Inflammatory macrophage (primary cell): ENCODE measurements at places on chromosomes 6 and 20.

DNA sequence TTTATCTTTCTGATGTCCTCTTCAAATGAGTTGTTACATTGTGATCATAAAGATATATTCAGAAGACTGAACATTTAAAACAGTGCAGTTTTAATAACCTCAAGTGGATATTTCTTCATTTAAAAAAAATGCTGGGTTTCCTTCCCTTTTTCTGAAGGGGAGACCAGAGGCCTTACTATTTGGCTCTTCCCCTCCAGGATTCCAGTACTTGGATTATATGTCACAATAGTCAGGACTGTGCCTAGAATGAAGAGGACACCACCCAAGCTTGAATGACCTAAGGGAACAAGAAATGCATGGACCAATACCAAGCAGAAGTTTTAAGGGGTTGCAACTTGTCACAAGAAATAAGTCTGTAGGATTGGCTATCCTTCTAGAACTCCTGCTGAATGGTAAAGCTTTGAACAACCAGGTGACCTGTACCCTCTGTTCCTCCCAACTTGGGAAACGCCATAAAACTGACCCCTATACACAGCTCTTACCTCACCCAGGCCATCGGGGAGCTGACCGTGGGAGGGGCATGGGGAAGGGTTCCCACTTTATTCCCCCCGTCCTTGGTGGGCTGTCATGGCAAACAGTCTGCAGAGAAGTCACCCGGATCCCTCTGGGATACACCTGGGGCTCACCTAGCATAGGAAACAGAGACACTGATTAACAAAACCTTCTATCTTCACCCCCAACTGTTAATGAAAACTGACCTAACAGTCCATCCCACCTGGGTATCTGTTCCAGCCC is 2.0 kb downstream of the FRS3 start:
- DNase-seq = peak; percentile 77

DNA sequence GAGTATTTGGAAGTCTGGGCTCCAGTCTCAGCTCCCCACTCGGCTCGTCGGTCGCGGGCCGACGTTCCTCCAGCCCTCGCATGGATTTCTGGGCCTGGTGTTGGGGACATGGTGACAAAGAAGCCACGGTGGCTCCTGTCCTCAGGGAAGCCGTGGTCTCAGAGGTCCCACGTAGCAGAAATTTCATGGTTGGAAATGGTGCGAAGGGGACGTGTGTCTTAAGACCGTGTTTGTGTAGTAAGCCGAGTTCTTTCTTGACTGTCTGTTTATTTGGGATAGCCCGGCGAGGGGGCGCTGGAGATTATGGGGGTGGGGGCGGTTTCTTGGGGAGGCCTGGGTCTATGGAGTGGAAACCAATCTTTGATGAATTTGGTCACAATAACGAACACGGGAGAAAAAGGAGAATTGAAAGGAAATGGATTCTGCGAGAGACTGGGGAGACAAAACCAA is 23.5 kb upstream of the MAP3K7 start:
- no peak for DNase-seq

- no peak for DNase-seq
Observed at GRCh38 chr20:51487565-51488268, 54.8 kb downstream of the NFATC2 start.

- DNase-seq = no peak
Observed at GRCh38 chr20:9867196-9867980, 28.5 kb upstream of the PAK5 start.

DNA sequence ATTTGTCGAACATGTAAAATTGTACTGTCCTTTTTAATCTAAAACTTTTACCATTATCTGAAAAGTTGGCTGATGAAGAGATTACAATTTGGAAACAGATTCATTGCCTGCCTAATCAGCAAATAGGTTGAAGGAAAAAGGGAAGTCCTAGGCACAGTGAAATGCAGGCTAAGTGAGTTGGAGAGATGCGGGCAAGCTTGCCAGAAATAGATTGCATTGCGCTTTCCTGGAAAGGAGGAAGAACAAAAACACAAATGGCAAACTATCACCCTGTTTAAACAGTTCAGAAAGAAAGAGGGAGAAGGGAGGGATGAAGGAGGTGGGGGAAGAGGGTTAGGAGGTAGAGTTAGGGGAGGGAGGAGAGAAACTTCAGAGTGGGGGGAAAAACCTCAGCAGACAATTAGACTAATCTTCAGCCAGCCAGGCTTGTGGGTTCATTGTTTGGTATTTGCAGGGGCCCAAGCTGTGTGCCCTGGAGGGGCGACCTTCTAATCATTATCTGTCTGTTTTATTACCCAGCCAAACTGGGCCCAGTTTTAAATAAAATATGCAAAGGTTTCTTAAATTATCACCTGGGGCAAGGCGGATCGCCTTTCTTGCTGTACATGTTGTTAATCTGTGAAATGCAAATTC is 465.2 kb downstream of the TFAP2B start:
- peak; percentile 63 for DNase-seq

GRCh38 chr20:50133474-50134217 is 19.9 kb downstream of the PEDS1 start:
- DNase-seq = no peak

- DNase-seq = no peak
Observed at GRCh38 chr6:2744778-2745177, 5.9 kb downstream of the MYLK4 start.

- peak; percentile 61 for DNase-seq
Observed at GRCh38 chr6:89297695-89298351, 17.3 kb downstream of the GABRR2 start.

DNA sequence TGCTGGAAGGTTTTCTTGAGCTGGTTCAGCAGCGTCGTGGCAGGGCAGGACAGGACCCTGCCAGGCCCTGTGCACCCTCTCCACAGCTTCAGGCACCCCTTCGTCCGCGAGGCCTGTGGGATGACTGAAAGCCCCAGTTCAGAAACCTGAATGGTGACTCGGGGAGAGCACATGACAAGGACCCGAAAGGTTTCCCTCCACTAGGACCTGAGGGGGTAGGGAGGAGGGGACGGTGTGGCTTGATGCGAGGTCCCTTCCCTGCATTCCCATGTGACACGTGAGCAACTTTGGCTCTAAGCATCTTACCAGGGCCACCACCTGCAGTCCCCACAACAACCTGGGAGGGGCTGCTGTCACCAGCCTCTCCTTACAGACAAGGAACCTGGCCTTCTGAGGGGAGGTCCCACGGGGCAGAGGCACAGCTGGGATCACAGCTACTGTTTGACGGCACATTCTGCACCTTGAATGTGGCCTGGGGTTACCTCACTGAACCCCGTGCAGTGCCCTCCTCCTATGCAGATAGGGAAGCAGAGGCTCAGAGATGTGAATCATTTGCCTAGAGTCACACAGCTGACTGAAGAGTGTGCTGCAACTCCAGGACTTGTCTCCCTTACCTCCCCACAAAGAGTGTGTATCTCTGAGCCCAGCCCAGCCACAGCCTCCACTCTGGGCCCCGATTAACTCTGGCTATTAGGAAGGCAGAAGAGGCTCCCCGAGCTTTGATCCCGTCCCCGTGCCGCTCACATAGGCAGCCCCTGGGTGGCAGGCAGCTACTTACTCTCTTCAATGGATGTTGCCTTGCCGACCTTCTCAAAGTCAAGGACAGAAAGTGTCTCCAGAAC is 84.6 kb downstream of the PTPN1 start:
- DNase-seq = no peak

GRCh38 chr20:61503106-61503505 is 251.0 kb downstream of the CDH4 start:
- no peak for DNase-seq

GRCh38 chr6:129750360-129750759 is 40.4 kb upstream of the ARHGAP18 start:
- no peak for DNase-seq

DNA sequence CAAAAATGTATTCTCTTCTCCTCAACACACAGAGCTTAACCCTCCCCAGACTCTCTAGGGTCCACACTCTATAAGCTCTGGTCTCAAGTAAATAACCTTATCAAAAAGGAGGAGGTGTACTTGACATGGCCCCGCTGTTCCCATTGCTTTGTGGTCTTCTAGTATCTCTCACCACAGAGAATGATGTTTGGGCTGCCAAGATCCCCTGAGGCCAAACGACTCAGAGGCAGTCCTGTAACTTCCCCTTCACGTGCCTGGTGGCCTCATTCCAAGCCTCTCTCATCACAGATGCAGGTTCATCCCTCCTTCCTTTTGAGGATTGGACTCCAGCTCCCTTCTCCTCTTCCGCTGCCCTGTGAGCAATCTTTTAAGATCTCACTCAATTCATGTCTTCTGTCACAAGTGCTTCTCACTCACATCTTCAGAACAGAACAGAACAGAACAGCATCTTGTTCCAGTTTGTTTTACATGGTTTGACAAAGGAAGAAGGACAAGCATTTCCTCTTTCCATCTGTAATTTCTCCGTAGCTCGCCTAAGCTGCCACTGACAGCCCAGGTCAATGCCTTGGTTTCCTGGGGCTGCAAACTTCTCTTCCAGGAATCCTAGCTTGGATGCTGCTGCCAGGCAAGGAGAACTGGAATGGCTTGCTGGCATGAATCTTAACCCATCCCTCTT is 541.5 kb downstream of the CD83 start:
- DNase-seq = peak; percentile 45

DNA sequence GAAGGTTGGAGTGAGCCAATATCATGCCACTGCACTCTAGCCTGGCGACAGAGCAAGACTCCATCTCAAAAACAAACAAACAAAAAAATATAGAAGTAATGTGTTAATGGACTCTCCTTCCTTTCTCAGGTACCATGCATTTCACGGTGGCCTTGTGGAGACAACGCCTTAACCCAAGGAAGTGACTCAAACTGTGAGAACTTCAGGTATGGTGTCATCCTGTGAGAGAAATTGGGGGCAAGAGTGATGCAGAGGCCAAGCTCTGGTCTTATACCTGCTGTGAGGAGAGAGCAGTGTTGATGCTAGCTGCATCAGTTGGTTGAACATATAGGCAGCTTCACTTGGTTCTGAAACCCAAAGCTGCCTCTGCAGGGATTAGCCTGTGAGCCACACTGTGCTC is 6.2 kb downstream of the ITCH start:
- no peak for DNase-seq

- no peak for DNase-seq
Observed at GRCh38 chr6:157403686-157404051, 22.7 kb downstream of the ZDHHC14 start.

GRCh38 chr6:144744720-144745119 is 459.6 kb downstream of the UTRN start:
- DNase-seq = no peak

DNA sequence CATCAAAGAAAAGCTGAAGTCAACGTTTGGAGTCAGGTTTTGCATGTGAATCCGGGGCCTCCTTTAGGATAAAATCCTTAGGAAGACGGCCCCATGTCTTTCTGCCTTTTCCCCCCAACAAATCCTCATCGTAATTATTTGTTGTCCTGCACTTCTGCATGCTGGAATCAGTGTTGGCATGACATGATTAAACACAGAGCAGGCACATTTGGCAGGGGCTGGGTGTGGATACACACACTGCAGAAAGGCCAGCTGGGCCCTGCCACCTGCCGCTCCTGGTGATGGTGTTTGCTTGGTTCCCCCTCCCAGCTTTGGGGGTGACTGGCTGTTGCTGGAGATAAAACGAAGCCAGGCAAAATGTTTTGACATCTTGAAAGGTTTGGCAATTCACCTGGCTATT is 46.3 kb upstream of the FOXA2 start:
- no peak for DNase-seq

GRCh38 chr20:20371681-20372080 is 3.8 kb downstream of the INSM1 start:
- no peak for DNase-seq

DNA sequence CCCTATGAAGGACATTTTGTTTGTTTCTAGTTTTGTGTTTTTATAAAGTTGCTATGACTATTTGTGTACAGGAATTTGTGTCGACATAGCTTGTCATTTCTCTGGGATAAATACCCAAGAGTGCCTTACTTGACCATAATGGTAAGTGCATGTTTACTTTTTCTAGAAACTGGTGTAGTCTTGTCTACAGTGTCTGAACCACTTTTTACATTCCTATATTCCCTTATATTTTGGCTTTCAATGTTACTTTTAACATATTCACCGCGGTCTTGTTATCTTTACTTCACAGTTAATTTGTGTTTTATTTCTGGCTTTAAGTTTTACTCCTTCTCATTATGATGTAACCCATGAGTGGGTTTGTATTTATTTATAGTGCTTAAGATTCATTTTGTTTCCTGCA is 444.4 kb upstream of the RGS17 start:
- no peak for DNase-seq

DNA sequence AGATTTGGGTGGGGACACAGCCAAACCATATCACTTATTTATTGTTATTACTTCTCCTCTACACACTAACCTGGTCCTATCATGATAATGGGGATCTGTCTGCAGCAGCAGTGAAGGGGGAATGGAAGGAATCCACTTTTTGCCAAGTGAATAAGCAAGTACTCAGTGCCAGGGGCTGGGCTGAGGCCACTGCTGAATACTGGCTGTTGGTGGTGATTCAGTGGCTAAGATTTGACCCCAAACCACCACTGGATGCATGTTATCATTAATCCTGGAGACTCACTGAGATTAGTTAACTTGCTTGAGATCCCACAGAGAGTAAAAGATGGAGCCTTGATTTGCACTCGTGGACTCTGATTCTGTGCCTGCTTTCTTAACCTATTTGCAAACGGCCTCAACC is 127.7 kb downstream of the TSHZ2 start:
- DNase-seq = no peak

DNA sequence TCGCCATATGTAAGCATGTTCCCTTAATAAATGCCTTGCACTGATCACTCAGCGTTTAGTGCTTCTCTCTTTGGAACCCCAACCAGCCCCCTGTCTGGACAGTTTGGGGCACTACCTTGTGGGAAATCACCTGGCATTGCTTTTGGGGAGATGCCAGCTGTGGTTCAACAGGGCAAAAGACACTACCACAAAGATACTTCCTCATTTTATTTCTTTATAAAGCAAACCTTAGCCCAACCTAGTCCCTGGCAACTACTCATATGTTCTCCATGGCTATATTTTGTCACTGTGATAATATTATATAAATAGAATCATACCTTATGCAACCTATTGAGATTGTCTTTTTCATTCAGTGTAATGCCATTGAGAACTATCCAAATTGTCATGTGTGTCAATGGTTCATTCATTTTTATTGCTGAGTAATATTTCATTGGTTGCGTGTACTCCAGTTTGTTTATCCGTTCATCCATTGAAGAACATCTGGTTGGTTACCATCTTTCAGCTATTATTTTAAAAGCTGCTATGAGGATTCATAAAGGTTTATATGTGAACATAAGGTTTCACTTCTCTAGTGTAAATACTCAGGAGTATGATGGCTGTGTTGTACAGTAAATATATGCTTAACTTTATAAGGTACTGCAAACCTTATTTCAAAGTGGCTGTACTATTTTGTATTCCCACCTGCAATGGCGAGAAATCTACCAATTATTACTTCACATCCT is 114.8 kb downstream of the MOXD1 start:
- DNase-seq = no peak
